ENCODE measurements at places on chromosomes 7 and 10.

GRCh38 chr7:76071316-76072242 is 23.7 kb downstream of the MDH2 start:
- DNase-seq = no peak

GRCh38 chr10:69851306-69851705 is 49.6 kb downstream of the COL13A1 start:
- DNase-seq = no peak

- DNase-seq = no peak
Measured at GRCh38 chr10:8242295-8242872, 187.9 kb downstream of the GATA3 start.

- DNase-seq = no peak
Measured at GRCh38 chr7:38806912-38807311, 102.1 kb downstream of the VPS41 start.

DNA sequence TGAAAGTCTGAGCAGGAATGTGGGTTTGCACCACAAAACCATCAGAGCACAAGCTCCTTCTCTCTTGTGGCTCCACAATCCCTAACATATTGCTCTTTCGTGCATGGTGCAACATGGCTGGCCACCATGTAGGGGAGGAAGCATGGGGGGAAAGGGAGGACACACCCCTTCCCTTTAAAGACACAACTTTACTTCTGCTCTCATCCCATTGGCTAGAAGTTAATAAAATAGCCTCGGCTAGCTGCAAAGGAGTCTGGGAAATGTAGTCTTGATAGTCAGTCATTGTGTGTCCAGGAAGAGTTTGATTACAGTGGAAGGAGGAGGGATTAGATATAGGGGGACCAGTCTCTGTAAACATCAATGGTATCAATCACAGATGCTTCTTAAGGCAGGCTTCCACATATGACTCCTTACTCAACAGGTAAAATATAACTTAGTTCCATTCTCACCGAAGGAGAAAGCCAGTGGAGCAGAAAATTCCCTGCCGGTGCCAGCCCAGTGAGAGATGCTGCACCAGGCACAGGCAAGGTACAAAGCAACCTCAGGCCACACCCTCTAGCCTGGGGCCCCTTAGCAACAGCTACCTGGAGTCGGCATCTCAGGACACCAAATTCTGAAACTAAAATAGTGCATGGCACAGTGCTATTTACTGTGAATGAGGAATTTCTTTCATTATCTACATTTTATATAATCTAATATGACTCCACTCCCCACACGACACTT is 124.7 kb upstream of the CTBP2 start:
- DNase-seq = no peak
